SJCRH30 (cell line): ENCODE measurements at places on chromosomes 7 and 10.

- H3K4me3 ChIP-seq: no peak overlapping the region
- no peak overlapping the region for H3K27ac ChIP-seq
- peaks cover 5% of the 10 kb centered on the region for H3K36me3 ChIP-seq
- no peaks in the 10 kb centered on the region for H3K27me3 ChIP-seq
- no peak for DNase-seq
Observed at GRCh38 chr10:32940321-32941301, 17.4 kb downstream of the ITGB1 start.

GRCh38 chr10:15378569-15378968, 7.5 kb upstream of the FAM171A1 start:
- no peaks in the 10 kb centered on the region for H3K4me1 ChIP-seq
- no peaks in the 10 kb centered on the region for H3K27me3 ChIP-seq
- H3K36me3 ChIP-seq: no peaks in the 10 kb centered on the region
- H3K4me3 ChIP-seq: no peak overlapping the region
- no peak overlapping the region for H3K27ac ChIP-seq

DNA sequence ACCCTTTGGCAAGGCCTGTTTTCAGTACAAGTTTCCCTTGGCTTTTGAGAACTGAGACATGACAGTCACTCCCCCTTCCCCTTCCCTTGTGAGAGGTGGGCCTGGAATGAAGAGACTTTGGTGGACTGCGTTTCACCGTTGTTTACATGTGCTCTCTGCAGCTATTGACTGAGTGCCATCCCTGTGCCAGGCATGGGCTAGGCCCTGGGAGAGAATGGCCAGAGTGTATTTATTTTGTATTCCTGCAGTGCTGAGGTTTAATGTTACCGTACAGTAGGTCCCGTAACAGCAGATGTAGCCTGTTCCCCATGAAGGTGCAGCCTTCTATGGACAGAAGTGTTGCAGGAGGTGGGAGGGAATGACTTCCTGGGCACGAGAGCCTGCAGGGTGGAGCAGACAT, 50.0 kb downstream of the TACR2 start:
- H3K4me1 ChIP-seq: no peaks in the 10 kb centered on the region
- H3K36me3 ChIP-seq: no peaks in the 10 kb centered on the region
- no peak for DNase-seq

- H3K27ac ChIP-seq: no peak overlapping the region
- DNase-seq: no peak
- no peaks in the 10 kb centered on the region for H3K4me1 ChIP-seq
- no peak overlapping the region for H3K4me3 ChIP-seq
- no peaks in the 10 kb centered on the region for H3K36me3 ChIP-seq
- H3K27me3 ChIP-seq: no peaks in the 10 kb centered on the region
Observed at GRCh38 chr10:89388806-89389205, 3.6 kb upstream of the IFIT1 start.

DNA sequence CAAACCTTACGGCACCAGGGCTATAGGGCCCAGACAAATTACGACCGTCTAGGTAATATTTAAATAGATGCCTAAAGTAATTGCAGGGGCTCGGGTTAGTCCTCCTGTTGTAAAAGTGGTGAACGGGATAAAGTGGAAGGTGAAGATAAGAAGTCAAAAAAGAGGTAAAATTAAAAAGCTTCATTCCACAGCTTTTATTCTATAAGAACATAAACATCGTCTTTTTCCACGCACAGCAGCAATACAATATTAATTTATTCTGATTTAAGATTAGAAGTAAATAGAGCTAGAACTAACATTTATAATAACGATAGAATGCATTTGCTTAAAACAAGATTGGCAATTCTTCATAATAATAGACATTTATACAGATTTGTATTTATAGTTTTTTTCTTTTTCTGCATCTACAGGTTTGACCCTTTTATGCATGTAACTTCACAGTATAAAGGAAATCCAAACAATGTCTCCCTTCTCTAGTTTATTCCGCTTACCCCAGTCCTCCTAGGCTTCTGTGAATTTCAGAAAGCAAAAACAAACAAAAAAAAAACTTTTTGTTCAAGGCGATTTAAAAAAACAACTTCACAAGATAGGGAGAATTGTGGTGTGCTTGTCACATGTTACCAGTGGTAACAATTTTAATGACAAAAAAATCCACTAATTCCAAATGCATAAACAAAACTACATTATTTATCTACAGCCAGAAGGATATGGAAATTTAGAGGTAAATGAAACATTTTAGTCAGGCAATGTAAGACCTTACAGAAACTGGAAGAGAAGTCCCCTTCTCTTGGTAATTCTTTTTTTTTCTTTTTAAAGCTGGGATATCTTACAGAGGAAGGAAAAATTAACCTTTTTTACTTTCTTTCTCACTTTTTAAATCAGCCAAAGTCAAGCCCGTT, 3.4 kb downstream of the HOXA10 start:
- no peak overlapping the region for H3K27ac ChIP-seq
- peaks cover 5% of the 10 kb centered on the region; the same call in 1 of the 2 replicates for H3K36me3 ChIP-seq
- no peak for DNase-seq
- H3K4me3 ChIP-seq: no peak overlapping the region
- no peaks in the 10 kb centered on the region for H3K27me3 ChIP-seq
- peaks cover 8% of the 10 kb centered on the region for H3K4me1 ChIP-seq

DNA sequence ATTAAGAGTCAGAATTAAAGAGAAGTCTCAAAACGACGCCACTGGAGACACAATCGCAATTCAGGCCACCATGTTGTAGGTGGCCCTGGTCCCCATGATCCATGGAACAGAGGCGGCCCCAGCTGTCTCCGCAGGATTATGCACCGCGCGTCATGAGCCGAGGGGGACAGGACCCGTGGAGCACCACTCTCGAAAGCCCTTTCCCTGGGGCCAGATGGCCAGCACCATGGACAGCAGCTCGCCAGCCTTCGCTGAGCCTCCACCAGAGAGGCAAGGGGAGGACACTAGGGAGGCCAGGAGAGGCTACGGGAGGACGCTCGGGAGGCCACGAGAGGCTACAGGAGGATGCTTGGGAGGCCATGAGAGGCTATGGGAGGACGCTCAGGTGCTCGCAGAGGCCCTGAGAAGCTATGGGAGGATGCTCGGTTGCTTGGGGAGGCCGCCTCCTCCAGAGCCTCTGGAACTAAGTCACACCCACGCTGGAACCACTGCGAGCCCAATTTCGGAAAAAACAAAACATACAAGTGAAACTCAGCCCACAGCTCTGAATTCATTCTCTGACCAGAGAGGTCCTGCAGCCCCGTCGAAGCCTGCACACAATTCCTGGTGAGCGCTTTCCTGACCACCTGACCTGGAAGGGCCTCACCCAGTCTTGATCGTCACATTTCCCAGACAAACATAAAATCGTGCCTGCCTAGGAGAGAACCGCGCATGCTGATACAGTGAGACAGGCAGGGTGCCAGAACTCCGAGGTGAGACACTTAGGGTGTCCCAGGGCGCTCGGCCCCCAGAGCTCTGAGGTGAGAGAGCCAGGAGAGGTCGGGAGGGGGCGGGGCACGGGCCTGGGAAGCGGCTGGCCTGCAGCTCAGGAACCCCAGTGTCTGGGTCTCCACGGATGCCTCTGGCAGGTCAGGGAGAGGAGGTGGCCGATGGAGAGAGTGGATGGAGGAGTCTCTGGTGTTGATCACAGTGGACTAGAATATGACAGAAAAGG, 224.4 kb downstream of the PTPRN2 start:
- DNase-seq: peak; percentile 38
- H3K4me3 ChIP-seq: no peak overlapping the region
- no peak overlapping the region for H3K27ac ChIP-seq
- H3K36me3 ChIP-seq: no peaks in the 10 kb centered on the region
- H3K27me3 ChIP-seq: peaks cover 10% of the 10 kb centered on the region; the same call in 1 of the 2 replicates
- H3K4me1 ChIP-seq: no peaks in the 10 kb centered on the region

DNA sequence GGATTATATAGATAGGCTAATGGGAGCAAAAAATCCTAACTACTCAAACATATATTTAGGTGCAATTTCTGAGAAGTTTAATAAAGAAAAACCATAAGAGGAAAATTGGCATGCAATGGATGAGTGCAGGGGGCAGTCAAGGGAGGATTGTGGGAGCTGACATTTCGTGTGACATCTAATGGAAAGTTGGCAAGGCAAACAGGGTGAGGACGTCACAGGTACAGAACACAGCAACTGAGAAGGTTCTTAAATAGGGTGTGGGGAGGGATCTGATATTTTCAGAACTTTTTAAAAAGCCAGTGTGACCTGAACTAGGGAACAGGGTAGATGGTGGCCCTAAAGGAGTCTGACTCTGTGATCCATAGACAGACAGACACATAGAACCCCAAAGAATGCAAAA, 194.9 kb upstream of the GLI3 start:
- H3K27ac ChIP-seq: no peak overlapping the region
- no peaks in the 10 kb centered on the region for H3K4me1 ChIP-seq
- H3K4me3 ChIP-seq: no peak overlapping the region
- no peak for DNase-seq
- no peaks in the 10 kb centered on the region for H3K27me3 ChIP-seq

DNA sequence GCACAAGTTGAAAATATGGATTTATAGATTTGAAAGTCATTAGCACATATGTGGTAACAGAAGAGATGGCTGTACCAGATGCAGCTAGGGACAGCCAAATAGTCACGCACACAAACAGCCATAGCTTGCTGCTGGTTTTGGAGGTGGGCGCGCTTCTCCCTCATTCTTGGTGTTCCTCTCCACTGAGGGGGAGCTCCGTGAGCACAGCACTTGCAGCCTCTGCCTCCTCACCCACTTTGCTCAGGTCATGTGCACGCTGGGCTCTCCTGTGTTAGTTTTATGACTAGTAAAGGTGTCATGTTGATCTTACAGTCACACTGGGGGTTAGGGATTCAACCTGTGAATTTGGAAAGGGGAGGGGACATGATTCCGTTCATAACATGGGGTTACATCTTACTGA, 8.5 kb upstream of the ZNF786 start:
- H3K36me3 ChIP-seq: no peaks in the 10 kb centered on the region
- no peaks in the 10 kb centered on the region for H3K27me3 ChIP-seq
- no peak for DNase-seq
- no peak overlapping the region for H3K27ac ChIP-seq
- H3K4me1 ChIP-seq: no peaks in the 10 kb centered on the region

- peak; percentile 56 for DNase-seq
- H3K36me3 ChIP-seq: no peaks in the 10 kb centered on the region
- no peaks in the 10 kb centered on the region for H3K27me3 ChIP-seq
- H3K4me1 ChIP-seq: no peaks in the 10 kb centered on the region
Observed at GRCh38 chr7:111763221-111763801, 201.0 kb upstream of the IMMP2L start.

DNA sequence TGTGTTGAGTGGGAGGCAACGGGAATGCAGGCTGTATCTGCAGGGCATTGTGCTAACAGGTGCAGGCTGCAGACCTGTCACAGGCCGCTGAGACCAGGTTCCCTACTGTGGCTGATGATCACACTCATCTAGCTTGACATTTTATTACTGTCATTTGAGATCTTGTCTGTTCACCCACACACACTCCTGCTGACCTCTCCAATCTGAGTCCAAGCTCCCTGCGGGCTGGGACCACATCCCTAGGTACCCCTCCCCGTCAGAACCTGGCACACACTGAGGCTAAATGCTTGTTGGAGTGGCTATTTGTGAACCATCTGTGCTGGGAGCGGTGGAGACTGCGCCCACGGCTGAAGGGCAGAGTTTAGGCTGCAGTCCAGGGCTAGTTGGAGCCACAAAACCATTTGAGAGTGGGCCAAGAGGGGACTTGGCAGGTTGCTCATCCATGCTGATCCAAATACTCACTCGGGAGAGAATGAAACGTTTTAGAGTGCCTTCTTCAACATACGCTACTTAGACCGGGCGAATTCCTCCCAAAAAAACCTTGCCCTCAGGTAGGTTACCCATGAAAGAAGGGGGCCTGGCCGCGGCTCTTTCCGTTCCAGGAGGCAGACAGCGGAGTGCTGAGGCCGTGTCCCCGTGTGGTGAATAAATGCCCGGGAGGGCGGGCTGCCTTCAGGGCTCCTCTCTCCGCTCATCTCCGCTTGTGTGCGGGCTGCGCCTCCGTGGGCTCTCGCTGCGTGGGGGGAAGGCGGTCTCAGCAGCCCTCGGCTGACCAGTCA, 164.4 kb downstream of the RGS10 start:
- H3K27ac ChIP-seq: no peak overlapping the region
- H3K4me1 ChIP-seq: peaks cover 13% of the 10 kb centered on the region
- no peak for DNase-seq
- no peaks in the 10 kb centered on the region for H3K36me3 ChIP-seq
- H3K27me3 ChIP-seq: no peaks in the 10 kb centered on the region

GRCh38 chr7:50544992-50545391, 20.2 kb downstream of the DDC start:
- no peak overlapping the region for H3K4me3 ChIP-seq
- no peaks in the 10 kb centered on the region for H3K36me3 ChIP-seq
- no peak overlapping the region for H3K27ac ChIP-seq
- peaks cover 8% of the 10 kb centered on the region for H3K27me3 ChIP-seq
- no peaks in the 10 kb centered on the region for H3K4me1 ChIP-seq
- no peak for DNase-seq

DNA sequence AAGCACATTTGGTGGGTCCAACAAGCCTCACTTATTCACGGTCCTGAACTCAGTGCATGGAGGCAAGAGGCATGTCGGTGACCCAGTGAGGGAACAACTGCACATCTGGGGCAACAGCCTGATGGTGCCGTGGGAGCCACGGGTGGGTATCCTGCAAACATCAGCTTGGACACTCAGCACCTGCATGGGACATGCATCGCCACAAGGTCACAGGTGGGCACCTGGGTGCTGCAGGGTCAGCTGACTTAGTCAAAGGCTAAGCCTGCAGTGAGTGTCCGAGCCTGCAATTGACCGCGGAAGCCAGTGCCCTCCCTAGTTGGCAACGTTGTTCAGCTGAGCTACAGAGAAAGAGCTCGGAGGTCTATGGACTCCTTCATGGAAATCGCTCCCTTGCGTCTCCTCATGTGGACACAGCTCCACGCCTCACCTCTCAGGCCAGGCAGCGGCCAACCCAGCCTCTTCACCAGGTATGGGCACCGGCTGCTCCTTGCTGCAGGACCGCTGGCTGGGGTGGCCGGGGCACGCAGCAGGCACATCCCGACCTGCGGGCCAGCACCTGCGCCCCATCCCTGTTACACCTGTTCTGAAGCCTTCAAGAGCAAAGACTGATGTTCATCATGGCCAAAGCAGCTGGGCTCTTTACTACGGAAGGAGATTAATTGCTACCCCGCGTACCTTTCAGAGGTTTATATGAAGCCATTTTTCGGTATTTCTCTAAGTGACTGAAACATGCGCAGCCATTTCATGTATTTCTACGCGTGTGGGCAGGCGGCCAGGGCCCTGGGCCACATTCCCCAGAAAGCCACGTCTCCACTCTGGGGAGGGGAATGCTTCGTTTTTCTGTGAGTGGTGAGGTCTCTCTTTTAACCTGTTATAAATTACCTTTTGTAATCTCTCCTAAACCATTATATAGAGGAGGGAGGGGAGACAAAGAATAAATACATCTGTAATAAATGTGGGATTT, 380.7 kb downstream of the DNAJB6 start:
- no peaks in the 10 kb centered on the region for H3K36me3 ChIP-seq
- H3K27me3 ChIP-seq: 0 out of 2 replicates have a peak, but pooled peaks cover 4% of the 10 kb centered on the region
- no peaks in the 10 kb centered on the region for H3K4me1 ChIP-seq
- no peak for DNase-seq

- H3K27me3 ChIP-seq: no peaks in the 10 kb centered on the region
- no peak overlapping the region for H3K27ac ChIP-seq
Observed at GRCh38 chr10:86180861-86181260, 185.7 kb downstream of the GRID1 start.
